ENCODE measurements at places on chromosomes 12 and 14. TPM values are rescaled to one million over a fixed set of nuclear protein-coding genes. Genes with fewer than 3 reads are reported as not detected.
A peak's percentile ranks its signal among the peaks of the same experiment; 100 is the strongest.

DNA sequence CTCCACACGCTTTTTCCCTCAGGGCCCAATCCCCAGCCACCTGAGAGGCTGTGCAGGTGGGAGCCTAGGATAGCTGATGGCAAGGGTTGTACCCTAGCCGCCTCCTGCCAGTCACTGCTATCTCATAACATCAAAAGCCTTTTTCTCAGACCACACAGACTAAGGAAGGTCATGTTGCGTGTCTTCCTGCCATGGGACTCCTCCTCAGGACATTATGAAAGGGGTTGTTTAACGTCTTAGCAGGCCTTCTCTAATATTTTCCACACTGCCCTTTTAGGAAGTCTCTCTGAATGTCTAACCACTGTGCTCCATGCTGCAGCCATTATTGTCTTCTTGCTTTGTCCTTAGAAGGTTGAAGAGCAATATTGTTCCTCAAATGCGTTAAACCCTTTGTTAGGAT lies 7.6 kb upstream of the SMUG1 start:
- no peak for DNase-seq

The TAS2R46 gene
- total RNA-seq: 3.0 TPM

GRCh38 chr12:132397152-132397933 lies 68.0 kb upstream of the GALNT9 start:
- DNase-seq: no peak

The FMNL3 gene
- total RNA-seq: 26.7 TPM

GRCh38 chr14:20976291-20976690 lies 13.5 kb upstream of the METTL17 start:
- no peak for DNase-seq

The SLCO1C1 gene
- total RNA-seq: 1.5 TPM

DNA sequence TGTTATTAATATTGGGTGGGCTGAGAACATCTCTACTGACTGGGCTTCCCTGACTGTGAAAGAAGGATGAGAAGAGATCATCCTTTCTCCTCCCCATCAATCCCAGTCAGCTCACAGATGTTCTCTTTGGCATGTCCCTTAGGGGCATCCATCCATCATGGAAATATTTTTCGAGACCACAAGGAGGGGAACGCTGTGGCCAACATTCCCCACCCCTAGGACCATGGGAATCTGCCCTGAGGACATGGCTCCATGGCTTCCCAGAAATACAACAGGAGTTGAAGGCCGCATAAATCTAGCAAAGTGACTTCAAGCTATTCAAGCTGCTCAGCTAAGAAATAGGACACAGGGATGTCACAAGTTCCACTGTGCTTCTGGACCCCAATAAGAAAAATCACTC lies 456.8 kb downstream of the MED13L start:
- no peak for DNase-seq

DNA sequence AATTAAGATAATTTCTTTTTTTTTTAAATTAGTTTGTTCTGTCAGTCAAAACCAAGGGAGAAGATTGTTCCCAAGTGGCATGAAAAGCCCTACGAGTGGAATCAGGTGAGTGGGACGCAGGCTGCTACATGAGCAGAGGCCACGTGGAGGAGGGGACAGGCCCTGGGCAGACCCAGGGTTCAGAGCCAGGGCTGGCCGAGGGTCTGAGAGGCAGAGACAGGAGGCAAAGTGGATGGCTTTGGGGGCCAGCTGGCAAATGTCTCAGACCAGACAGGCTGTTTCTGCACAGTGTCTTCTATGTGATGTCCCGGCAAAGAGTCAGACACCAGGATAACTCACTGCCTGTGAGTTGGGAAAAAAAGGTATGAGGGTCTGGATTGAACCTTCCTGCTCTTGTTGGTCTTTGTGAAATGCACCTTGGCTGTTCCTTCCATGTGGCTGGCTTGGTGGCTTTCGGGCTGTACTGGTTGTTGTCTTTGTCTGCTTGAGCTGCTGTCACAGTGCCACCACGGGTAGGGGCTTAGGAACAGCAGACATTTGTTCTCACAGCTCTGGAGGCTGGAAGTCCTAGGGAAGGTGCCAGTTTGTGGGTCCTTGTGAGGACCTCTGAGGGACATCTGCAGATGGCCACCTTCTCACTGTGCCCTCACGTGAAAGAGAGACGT lies 35.8 kb upstream of the ASPG start:
- no peak for DNase-seq

- no peak for DNase-seq
Observed at GRCh38 chr14:99287269-99287942, 15.4 kb upstream of the BCL11B start.

GRCh38 chr12:39840422-39840821 lies 220.8 kb upstream of the ABCD2 start:
- DNase-seq: no peak

DNA sequence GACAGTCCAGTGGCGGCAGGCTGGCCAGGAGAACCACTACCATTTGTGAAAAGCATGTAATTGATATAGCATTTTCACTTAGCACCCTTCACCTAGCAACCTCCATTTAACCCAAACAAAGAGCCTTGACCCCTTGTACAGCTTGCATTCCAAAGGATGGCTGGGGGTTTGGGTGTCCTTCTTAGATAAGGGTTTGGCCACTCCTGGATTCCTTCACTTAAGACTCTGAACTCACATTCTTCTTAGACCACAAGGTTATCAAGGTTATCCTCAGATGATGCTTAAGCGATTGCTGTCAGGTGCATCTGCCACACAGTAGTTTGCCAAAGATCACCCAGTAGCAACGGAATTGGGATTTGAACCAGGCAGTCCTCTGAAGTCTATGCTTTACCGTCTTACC lies 102.8 kb downstream of the ZNF664 start:
- no peak for DNase-seq

The B4GALNT1 gene
- 11.0 TPM for total RNA-seq

DNA sequence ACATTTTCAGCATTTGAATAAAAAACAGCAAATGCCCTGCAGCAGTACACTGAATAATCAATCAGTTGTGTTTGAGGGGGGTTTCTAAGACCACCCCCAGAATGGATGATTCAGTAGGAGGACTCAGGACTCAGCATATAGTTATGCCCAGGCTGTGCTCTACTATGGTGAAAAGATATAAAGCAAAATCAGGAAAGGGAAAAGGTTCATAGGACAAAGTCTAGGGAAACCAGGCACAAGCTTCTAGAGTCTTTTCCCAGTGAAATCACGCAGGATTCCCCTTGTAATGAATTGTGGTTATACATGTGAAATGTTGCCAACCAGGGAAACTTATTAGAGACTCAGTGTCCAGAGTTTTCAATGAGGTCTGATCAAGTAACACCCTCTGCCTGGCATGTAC lies 25.0 kb upstream of the SLC17A8 start:
- DNase-seq: no peak

DNA sequence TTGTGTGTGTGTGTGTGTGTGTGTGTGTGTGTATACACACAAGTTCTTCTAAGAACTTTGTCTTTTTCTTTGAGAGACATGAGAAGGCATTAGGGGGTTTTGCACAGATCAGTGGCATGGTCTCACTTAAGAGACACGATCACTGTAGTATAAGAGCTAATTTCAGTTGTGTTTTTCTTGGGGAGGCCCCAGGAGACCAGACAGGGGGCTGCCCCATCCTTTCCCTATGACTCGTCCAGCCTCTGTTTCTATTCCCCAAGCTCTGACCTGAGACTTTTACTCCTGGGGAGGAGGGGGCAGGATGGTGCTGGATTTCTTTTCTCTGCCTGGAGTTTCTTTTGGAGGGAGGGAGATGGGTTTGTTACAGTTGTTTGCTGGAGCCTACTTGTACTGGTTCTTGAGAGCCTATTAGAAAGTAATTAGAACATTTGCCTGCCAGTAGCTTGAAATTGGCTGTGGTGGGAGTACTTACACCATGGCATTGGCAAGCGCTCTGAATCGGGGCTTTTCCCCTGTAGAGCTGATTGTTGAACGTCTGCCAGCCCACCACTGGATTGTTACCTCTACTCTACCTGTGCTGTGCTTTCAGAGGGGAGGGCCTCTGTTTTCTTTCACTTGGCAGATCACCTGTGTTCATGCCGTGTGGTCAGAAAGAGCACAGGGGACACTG lies 109.5 kb downstream of the TSPAN9 start:
- no peak for DNase-seq

The SSTR1 gene
- total RNA-seq: 0.95 TPM

DNA sequence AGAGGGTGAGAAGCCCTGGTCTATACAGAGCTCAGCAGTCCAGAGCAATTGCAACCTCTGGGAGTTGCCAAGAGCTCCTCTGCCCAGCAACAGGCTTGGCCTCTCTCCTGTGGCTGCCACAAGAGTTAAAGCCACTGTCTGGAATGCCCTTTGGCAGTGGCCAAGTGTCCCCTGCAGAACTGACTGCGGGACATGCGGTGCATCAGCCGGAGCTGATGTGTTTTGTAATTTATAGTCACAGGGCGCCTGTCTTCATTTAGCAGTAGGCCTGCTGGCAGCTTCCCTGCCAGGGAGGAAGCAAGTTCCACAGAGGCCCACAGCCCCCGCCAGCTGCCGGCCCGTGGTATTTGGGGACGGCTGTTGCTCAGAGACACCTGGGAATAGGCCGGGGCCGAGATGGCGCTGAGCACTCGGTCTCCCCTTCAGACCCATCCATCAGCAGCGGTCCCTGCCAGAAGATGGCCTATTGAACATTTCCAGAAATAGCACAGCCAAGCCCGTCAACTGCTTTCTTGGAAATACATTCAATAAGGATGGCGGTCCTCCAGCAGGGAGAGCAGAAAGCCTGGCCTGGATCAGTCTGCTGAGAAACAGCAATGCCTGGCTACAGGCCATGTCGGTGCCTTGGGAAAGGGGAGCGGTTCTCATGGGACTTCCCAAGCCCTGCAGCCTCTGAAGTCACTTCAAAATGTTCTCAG lies 217.4 kb downstream of the CRADD start:
- DNase-seq: peak; percentile 75

The LHX5 gene
- not detected for total RNA-seq

The BCL2L14 gene
- total RNA-seq: 0.85 TPM

The SPTB gene
- total RNA-seq: 5.6 TPM
